ENCODE measurements at places on chromosomes 11 and 22.

- DNase-seq: no peak
Measured at GRCh38 chr11:131924457-131925201, 554.2 kb downstream of the NTM start.

DNA sequence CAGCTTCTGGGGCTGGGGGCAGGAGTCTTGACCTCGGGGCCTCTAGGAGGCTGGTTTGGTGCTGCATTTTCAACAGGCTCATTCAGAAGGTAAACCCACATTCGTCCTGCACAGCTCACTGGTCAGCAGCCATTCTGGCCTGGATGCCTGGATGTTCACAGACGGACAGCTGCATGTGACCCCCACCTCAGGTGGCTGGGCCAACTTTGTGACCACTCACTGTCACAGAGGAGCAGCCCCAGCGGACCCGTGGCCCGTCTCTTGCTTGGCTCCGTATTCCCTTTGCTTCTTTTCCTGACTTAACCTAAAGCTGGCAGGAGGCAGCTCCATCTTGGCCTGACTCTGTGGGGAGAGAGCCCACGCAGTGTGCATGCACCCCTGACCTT is 8.2 kb downstream of the DGCR8 start:
- no peak for DNase-seq

- DNase-seq: no peak
Measured at GRCh38 chr11:57899378-57899777, 124.3 kb upstream of the OR9Q1 start.

DNA sequence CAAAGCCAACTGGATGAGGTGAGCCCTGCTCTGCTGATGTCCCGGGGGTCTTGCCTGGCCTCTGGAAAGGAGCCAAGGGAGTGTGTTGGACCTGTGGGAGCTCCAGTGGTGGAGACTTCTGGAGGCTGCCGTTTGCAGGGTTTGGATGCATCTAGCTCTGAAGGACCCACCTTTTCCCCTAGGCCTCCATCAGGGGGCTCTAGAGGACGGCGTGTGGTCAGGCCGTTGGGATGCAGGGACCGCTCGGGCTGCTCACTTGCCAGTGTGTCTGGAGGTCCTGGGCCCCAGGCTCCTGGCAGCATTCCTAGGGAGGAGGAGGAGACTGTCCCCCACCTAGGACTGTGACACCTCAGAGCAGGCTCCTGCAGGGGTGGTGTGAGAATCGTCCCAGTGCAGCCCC is 58.3 kb downstream of the PRDM11 start:
- no peak for DNase-seq

- no peak for DNase-seq
Measured at GRCh38 chr22:38921120-38921519, 36.3 kb upstream of the APOBEC3A start.

DNA sequence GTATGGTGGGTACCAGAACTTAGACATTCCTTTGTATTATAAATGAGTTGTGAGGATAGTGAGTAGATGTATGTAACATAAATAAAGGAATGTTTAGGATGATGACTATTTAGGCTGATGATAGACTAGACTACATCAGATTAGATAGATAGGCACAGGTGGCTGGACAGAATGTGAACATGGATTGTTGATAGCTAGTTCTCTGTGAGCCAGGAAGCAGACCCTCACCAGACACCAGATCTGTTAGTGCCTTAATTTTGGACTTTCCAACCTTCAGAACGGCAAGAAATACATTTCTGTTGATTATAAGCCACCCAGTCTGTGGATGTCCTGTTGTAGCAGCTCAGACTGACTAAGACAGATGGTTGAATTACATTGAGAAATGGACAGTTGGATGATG is 99.4 kb downstream of the SWAP70 start:
- no peak for DNase-seq

DNA sequence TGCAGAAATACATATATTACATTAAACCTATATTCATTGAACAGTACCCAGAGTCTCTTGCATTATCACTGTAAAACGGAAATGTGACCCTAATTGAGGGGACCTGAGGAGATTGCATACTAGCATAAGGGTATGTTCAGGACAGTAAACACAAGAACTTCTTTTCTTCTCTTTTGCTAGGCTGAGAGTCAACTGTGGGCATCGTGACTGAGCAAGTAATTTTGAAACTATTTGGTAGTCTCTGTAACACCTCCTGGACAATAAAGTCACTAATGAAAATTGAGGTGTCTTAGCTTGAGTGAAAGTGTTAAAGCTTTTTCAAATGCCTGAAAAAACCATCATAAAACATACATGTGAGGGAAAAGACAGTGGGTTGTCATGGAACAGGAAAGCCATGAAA is 90.9 kb downstream of the PDHX start:
- DNase-seq: no peak

DNA sequence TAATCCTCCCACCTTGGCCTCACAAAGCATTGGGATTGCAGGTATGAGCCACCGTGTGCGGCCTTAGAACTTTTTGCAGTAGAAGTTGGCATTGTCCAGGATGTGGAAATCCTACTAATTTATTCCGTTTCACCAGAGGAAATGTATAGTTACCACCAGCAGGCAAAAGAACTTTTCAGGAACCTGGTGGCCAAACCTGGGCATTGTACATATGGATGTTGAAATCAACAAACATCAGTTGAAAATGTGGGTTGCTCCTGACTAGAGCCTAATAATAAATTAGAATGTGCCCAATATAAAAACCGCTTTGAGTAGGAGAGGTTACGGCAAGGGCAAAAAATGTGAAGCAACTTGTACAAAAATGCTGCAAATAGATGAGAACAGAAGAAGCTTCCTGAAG is 40.7 kb upstream of the XBP1 start:
- no peak for DNase-seq

DNA sequence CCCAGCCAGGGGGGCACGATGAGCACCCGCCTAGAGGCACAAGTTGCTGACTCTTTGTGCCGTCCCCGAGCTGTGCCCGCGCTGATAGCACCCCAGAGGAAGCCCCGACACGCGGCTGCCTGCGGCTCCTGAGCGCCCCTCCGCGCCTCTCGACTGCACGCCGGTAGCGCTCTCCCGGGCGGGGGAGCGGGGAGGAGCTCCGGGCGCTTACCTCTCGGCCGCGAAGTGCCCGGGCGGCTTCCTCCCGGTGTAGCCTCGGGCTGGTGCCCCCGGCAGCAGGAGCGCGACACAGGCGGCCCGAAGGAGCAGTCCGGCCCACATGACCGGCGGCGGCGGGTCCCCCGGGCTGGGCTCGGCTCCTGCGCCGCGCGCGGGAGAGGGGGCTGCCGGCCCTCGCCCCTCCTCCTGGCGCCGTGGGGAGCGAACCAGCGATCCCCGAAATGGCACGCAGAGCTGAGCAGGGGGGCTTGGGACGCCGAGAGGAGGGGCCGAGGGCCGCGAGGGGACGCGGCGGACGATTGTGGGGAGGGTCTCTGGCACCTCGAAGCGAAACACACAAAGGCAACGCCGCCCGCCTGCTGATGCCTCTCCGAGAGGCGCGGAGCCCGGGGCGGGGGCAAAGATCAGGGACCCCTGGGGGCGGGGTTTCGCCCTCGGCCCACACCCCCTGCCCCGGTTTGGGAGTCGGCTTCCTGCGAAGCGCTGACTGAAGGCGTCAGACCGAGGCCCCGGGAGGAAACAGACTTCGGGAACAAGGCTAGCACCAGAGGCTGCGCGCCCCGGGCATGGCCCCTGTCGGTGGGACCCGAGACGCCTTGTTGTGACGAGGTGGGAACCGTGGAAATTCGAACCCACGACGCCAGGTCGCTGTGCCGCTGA is at the start of gene VWCE:
VWCE (minus strand) TSS at position 600 of the 879 bp plus-strand sequence; CDS start at position 321, 279 bp downstream.
- peak; percentile 44 for DNase-seq

GRCh38 chr11:95325777-95326258 is 94.8 kb upstream of the SESN3 start:
- DNase-seq: no peak

- no peak for DNase-seq
Measured at GRCh38 chr22:42800451-42801251, 56.4 kb downstream of the ARFGAP3 start.

DNA sequence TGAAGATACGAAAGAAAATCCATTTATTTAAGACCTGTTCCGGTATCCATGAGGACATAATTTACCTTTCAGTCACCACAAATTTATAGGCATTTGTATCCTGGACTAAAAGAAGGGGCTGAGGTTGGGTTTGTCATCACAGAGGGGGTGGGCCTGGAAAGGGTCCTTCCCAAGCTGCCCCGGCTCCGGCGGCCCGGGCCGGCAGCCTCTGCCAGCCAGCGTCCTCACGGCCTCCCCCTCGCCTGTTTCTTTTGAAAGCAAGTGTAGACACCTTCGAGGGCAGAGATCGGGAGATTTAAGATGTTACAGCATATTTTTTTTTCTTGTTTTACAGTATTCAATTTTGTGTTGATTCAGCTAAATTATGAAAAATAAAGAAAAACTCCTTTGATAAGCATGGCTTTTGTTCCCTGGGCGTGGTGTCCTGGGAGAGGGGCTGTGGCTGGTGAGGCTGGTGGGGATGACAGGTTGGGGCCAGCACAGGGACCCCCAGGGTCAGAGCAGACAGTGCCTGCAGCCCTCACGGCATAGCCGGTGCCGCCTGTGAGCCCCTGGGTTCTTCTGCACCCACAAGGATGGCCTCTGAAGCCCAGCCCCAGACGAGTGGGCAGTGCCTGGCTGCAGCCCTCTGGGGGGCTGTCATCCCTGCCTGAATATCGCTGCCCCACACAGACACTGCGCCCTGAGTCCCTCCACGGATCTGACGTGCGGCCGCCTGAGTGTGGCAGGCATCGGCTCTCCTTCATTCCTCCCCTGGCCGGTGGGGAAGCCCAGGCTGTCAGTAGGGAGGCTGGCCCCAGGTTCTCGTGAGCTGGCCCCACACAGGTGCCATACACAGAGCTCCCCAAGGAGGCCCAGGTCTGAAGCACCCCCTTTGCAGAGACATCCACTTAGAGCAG is 1075.9 kb downstream of the BRD1 start:
- DNase-seq: no peak

- peak; percentile 22 for DNase-seq
Measured at GRCh38 chr22:24106385-24107381, 74.6 kb upstream of the SUSD2 start.

DNA sequence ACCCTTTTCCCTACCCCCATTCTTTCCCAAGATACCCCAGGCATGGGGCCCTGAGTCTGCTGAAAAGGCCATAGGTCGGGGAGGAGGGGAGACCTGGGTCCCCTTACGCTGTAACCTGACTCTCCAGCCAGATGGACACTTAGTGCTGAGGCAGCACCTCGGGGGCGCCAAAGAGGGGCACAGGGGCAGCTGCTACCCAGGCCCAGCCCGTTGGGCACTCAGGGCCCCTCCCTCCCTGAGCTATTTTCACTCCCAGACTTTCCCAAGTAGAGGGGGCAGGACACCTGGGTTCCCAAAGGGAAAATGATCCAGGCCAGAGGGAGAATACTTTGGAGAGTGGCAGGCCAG is 933 bp downstream of the ACTN3 start:
- no peak for DNase-seq

GRCh38 chr11:94664346-94664745 is 97.2 kb downstream of the PIWIL4 start:
- no peak for DNase-seq

DNA sequence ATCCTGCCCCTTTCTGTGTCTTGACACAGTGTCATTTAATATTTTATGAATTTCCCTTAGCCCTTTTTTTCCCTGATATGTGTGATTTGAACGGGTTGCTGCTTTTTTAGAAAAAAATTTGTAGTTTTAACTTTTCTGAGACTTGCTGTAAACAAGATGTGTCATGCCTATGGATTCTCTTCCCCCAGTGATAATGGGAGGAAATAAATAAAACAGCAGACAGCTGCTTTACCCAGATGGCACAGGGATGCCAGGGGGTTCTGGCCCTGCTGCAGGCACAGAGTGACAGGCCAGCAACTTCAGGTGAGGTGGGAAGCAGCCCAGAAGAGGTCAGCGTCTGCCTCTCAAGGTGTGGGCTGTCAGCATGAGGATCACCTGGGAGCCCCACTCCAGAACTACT is 266.9 kb downstream of the KIRREL3 start:
- DNase-seq: no peak

- no peak for DNase-seq
Measured at GRCh38 chr11:34223021-34223813, 117.8 kb downstream of the NAT10 start.
